Psoas muscle (tissue), 8 donors: ENCODE measurements at places on chromosomes 4 and X. TPM values are rescaled to one million over a fixed set of nuclear protein-coding genes. Genes with fewer than 3 reads are reported as not detected.

DNA sequence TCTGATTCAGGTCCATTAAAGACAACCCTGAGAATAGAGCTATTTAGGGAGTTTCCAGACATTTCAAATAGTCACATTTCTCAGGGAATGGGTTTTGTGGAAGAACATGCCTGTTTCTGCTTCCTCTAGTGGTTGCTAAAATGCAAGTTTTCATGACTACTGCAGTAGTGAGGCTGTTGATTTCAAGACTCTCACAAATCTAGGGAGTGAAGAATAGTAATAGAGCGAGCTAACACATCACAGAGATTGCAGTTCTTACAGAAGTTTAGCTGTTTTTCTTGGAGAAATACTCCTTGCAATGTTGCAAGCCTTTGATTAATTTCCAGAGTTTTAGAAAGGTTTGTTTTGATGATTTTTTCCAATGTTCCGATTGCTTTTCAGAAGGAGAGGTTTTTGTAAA is 610.2 kb upstream of the HTR2C start:
- no peak for DNase-seq

DNA sequence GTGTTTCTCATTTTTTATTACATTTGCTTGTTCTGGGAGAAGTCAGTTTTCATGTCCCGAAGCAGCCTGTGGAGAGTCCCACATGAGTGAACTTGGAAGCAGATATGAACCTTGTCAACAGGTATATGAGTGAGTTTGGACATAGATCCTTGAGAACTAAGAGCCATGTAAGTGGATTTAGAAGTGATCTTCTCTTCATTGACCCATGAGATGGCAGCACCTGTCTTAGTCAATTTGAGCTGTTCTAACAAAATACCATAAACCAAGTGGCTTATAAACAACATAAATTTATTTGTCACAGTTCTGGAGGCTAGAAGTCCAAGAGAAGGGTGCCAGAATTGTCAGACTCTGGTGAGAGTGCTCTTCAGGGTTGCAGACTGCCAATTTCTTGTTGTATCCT is 1043.8 kb downstream of the ADGRL3 start:
- DNase-seq: no peak

DNA sequence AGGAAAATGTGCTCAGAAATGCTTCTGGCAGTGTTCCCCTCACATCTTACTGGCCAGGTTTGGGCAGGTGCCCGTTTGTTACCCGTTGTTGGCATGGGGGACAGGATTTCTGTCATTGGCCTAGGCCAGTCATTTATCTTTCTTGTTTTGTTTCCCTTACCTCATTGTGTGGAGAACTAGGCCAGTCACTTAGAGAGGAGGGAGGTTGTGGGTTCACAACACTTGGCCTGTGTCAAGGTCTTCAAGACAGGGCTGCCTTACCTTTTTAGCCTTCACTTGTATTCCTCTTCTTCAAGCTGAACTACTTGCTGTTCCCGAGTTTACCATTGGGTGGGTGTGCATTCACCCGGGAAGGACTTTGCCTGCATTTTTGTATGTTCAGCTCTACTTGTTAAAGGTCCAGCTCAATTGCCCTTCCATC is 17.7 kb downstream of the SNX25 start:
- no peak for DNase-seq

Gene TMEM156
- not detected for total RNA-seq

- DNase-seq: no peak
Observed at GRCh38 chr4:144360146-144360793, 219.8 kb upstream of the GYPA start.

Gene ABCG2
- total RNA-seq: 0.46 TPM

DNA sequence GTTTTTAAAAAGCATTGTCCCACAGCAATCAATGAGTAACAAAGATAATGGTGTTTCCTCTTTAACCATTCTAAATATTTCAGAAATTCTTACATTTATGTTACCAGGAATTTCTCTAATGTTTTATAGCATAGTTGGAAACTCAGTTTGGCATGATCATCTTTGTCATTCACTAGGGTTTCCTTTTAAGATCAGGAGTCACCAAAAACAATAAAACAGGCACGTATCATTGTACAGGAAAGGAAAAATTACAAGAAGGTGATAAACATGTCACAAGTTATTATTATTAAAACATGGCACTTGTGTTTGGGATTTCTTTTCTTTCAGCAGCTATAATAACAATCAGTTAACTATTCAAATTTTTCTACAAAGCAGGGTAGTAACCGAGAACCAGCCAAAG is 84.0 kb downstream of the SLC10A7 start:
- DNase-seq: no peak

Gene LRIT3
- total RNA-seq: not detected

GRCh38 chr4:72858328-72858727 is 211.2 kb downstream of the COX18 start:
- DNase-seq: no peak

- DNase-seq: no peak
Observed at GRCh38 chr4:179563741-179564140, 2121.5 kb upstream of the AGA start.

- no peak for DNase-seq
Observed at GRCh38 chr4:150211799-150212445, 133.7 kb downstream of the DCLK2 start.

DNA sequence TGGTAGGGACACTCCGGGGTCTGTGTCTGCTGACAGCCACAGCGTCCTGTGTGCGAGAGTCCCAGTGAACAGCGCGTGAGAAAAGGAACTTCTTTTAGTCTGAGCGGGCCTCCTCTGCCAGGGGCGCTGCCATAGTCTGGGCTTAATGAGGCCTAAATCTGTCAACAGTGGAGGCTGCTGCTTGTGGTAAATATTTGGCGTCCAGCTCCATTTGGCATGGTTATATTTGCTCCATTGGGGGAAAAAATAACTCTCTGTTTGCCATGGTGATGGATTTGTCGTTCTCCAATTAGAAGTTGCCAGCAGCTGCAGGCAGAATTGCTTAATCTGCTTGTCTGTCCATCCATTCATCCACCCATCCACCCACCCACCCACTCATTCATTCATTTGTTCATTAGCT is 71.4 kb upstream of the PSAPL1 start:
- no peak for DNase-seq

GRCh38 chr4:129008096-129008495 is 85.2 kb downstream of the SCLT1 start:
- no peak for DNase-seq
